ENCODE measurements at places on chromosomes 7 and 10.
A peak's percentile ranks its signal among the peaks of the same experiment; 100 is the strongest.

DNA sequence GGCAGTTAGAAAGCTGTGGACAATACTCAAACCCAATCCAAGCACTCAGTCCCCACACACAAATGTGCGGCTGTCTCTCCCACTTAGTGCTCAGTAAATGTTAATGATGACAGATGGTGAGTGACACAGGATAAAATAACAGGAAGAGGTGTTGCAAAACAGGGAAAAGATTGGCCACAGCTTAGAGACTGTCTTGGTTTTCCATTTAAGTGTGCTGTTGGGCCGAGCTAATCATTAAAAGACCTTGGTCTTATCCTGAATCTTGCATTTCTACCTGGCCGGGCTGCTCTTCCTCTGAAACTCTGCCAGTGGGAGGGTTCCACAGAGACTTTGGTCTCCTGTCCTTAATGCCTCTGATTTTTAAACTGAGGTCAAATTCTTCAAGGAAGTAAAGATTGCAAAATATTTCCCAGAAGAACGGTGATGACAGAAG lies 113.1 kb upstream of the RNF32 start:
- no peak for DNase-seq

- DNase-seq, result no peak
Measured at GRCh38 chr7:120743128-120743527, 114.8 kb downstream of the TSPAN12 start.

DNA sequence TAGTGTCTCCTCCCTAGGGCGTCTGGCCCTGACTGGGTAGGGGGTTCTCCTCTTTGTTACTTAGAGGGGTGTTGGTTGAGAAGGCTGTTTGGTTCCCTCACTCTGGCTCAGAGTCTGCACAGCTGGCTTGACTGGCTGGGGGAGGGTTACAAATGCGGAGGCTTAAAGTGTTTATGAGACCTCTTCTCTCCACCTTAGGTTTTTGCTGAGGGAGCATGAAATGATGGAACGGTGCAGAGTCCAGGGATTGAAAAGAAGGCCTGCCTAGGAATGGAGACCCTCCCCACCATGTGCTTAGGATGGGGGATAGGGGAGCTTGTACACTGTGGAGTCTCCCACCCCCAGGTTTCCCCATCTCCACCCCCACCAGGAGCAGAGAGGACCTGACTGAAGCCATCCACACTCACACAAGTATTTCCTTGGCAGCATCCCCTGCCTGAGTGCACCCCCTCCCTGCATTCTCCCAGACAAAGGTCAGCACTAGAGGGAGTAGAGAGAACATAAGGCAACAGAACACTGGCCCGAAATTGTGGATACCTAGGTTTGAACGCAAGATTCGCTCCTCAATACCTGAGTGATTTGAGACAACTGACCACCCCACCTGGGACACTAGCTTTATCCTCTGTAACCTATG lies 1.7 kb upstream of the LDB1 start:
- no peak for DNase-seq

DNA sequence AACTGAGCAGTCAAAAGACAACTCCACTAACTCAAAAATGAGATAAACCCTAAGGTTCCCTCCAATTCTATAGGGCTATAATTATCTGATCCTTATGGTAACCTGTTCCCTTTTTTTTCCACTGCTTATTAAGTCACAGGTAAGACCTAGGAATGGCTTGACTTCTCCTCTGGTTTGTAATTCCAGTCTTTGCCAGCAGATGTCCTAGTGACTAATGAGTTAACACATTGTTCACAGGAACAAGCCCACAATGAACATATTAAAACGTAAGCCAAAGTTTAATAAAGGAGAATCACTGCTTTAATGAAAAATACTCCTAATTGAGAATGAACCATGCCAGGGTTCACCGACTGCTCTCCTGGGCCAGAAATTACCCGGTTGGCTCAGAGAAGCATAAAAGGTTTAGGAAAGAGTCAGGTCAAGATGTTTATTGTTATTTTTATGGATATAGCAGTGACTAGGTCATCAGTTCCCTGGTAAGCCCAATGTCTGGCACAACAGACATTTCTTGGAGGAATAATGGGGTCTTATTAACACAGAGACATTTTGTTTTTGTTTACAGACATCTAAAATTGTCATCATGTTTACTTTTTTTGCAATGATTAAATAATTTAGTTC lies 120.1 kb downstream of the ELAPOR2 start:
- peak; percentile 88 for DNase-seq

DNA sequence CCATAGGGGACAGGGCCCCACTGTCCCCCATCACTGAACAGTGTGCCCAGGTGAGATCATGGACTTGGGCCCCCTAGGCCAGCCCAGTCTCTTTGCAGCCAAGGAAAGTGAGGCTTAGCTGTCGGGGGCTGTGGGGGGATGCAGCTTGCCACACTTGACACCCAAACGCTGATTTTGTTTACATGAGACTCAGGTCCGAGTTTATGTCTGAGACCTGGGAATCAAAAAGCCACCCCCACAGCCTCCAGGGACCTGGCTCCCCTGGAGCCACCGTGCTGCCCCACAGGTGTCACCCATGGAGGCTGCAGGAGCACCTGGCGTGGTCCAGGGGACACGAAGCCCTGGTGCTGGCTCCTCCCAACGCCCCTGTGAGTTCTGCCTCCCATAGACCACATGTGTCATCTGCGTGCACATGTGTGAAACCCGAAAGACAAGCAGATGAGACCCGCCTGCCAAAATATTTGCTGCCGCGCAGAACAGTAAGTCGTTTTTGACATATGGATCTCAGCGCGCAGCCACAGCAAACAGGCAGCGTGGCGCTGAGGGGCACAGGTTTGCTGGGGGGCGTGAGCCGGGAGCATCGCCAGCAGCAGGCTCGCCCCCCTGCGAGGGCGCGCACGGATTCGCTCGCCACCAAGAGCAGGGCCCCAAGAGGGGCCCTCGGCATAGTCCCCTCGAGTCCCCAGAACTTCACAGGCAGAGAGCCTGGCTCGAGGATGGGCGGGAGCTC lies 112.3 kb downstream of the LHPP start:
- DNase-seq, result no peak

- DNase-seq, result peak; percentile 65
Measured at GRCh38 chr7:127252778-127253280, at the start of gene GRM8. Gene GRM8 (minus strand): TSS chr7:127252941.

DNA sequence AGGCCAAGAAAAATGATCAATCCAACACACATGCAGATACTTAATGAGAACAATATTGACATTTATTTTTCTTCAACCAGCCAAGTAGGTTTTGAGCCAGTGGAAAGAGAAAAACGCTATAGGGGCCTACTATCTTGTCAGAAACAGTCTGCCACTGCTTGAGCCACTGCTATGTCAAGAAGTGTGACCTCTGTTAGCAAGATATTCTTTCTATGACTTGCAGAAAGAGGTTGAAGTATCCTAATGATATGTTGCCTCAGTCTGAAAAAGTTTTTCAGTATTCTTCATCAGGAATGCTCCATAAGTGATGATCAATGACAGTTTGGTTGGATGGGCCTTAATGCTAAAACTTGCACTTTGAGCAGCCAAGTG lies 328.4 kb upstream of the KCND2 start:
- DNase-seq, result no peak

All from SW480 (cell line).